ENCODE measurements at places on chromosomes 6 and 20.

GRCh38 chr6:42137194-42137753 is 5.1 kb downstream of the C6orf132 start:
- no peak for DNase-seq

DNA sequence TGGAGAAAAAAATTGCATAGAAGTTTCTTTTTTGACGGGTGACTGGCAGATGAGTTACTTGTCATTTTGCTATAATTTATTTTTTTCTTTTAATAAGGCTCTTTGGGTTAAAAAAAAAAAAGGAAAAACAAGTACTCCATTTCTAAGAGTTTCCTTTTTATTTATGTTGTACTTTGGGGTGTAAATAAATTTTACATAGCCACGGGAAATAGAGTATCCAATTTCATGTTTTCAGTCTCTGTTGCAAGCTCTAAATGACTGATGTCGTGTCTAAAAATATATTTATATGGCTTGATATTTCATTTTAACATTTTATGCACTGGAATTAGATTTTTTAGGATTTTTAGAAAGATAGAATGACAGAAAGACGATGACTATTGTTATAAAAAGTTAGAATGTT is 3.4 kb downstream of the EYA4 start:
- DNase-seq = no peak

GRCh38 chr20:59784365-59784764 is 149.1 kb downstream of the SYCP2 start:
- DNase-seq = no peak

GRCh38 chr6:12288914-12289313 is 1.2 kb upstream of the EDN1 start:
- DNase-seq = no peak

DNA sequence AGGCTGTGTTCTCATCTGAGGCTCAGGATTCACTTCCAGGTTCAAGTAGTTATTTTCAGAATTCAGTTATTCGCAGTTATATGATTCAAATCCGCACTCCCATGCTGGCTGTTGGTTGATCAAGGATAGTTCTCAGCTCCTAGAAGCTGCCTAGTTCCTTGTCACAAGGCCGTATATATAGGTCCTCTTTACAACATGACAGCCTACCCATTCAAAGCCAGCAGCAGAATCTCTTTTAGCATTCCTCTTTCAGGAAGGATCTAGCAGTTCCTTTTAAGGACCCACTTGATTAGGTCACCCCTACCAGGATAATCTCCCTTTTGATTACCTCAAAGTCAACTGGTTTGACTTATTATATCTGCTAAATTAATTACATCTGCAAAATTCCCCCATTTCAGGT is 23.8 kb upstream of the LAMP5 start:
- DNase-seq = no peak

DNA sequence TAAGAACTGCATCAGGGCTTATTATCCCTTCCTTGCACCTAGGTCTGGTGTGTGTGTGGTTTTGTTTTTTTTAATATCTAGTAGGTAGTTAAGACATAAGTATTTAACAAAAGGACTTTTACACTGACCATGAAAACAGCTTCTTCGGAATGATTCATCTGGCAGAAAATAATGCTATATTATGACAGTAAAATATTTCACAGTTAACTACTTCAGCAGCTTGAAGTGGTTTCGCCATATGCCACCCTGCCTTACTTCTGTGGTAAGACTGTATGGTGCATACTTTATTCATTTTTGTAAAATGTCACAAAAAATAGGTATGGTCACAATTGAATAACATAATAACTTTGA is 858 bp upstream of the PTPRK start:
- no peak for DNase-seq
